ENCODE measurements at places on chromosomes 11 and 22. TPM values are rescaled to one million over a fixed set of nuclear protein-coding genes. Genes with fewer than 3 reads are reported as not detected.

The PARVG gene
- 4.3 TPM for polyA plus RNA-seq

The TMEM121B gene
- polyA plus RNA-seq, result 1.1 TPM

The GPR83 gene
- 0.28 TPM for polyA plus RNA-seq

The MOGAT2 gene
- polyA plus RNA-seq, result not detected

The MUC6 gene
- polyA plus RNA-seq, result 0.24 TPM
